ENCODE measurements at places on chromosomes 6 and 20. TPM values are rescaled to one million over a fixed set of nuclear protein-coding genes. Genes with fewer than 3 reads are reported as not detected.

The DEFB132 gene
- not detected for total RNA-seq

The SIGLEC1 gene
- not detected for total RNA-seq

The TMEM181 gene
- 36.0 TPM for total RNA-seq

The BNIP5 gene
- not detected for total RNA-seq

The AVP gene
- total RNA-seq: not detected

The PSORS1C2 gene
- total RNA-seq: not detected

The TFAP2C gene
- total RNA-seq: not detected
